ENCODE measurements at places on chromosomes 1 and 21. TPM values are rescaled to one million over a fixed set of nuclear protein-coding genes. Genes with fewer than 3 reads are reported as not detected.

Gene UBE2U
- total RNA-seq = not detected

DNA sequence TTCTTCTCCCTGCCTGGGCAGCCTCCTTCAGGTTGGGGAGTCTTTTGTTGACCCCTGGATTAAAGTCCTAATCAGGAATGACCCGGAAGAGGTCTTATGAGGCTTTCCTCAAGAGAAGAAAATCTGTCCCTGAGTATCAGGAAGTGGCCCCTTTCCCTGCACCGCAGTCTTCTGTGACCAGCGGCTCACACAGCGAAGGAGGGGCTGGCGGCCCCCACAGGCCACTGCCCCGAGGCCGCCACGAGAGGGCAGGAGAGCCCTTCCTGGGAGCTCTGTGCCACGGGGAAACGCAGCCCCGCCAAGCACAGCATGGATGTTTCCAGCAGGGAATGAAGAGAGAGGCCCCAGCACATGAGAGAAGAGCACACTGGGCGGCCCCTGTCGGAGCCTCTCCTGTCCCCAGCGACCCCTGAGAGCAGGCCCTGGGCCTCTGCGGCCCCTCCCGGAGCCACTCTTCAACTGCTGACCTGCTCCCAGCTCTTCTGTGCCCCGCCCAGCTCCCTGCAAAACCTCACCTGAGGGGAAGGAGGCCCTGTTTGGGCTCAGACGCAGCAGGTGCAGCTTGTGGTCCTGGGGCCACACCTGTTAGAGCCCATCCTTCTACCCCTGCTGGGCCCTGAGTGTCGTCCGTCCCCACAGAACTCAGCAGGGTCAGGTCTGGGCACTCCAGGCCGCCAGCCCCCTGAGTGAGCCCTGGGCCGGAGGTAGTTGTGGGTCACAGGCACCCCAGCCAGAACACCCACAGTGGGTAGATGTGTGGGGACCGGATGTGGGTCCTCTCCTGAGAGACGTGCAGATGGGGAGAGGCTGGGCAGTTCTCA, 4.9 kb upstream of the POFUT2 start:
- peak; percentile 88 for DNase-seq

DNA sequence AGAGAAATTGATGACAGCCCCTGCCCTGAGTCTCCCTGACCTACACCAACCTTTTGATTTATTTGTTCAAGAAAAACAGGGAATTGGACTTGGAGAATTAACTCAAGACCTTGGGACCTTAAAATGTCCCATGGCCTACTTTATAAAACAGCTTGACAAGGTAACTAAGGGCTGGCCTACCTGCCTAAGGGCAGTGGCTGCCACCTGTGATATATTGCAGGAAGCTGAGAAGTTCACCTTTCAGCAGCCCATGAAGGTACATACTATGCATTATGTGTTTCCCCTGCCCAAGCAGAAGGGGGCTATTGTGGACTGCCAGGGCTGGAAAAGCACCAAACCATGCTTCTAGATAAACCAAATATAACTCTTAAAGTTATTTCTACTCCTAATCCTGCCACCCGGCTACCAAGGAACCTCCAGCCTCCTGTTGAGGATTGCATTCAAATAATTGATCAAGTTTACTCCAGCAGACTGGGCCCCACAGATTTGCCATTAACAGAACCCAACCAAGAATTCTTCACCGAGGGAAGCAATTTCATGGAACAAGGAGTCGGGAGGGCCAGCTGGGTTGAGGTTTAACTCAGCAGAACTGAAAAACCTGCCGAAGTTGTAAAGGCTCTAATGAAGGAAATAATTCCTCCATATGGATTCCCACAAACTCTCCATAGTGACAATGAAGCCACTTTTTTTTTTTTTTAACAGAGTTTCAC, 28.2 kb downstream of the LACTBL1 start:
- DNase-seq = peak; percentile 3

DNA sequence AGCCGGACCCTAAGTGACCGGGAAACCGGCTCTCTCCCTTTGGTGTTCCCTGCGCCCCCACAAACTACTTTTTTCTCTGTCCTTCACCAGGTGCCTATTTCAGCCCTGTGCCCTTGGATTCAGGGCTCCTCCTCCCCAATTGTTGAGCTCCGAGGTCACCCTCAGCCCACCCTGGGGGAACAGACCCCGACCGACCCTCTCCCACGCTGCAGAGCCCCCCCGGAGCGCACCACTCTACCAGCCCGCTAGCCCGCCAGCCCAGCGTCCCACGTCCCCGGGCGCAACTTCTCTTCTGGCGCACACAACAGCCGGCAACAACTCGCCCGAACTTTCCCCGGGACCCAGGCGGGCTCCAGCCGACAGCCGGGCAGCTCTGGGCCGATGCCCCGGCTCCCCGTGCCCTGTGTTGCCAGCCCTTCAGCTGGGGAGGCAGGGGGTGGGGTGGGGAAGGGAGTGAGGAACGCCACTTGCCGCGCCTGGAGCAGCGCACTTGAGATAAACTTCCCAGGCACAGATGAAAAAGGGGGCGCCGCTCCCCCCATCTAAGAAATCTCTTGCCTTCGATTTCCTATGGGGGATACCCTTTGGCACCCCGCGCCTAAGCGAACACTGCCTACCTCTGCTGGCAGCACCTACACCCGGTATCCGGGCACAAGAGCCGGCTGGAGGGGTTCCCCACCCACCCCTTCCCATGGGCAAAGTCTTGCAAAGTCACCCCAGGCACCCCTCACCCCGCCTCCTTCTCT, 997 bp downstream of the CASZ1 start:
- DNase-seq = no peak

DNA sequence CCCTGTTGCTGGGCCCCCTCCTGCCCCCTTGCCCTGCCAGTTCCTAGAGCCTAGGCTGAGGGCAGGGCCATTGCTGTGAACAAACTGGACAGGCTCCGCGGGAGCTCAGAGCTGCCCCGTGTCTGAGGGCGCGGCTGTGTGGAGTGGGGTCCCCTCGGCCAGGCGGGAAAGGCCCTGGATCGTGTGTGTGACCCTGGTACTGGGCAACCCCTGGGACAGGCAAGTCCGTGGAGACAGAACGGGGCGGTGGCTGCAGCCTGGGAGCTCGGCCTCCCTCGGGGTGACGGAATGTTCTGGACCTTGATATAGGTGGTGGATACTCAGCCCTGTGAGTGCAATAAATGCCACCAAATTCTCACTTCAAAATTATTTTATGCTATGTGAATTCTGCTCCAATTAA, 27.7 kb upstream of the C1orf159 start:
- no peak for DNase-seq

Gene CRYAA
- not detected for total RNA-seq

Gene TNFRSF1B
- 0.68 TPM for total RNA-seq

Gene PIGR
- not detected for total RNA-seq
